ENCODE measurements at places on chromosomes 11 and 22. TPM values are rescaled to one million over a fixed set of nuclear protein-coding genes. Genes with fewer than 3 reads are reported as not detected.

DNA sequence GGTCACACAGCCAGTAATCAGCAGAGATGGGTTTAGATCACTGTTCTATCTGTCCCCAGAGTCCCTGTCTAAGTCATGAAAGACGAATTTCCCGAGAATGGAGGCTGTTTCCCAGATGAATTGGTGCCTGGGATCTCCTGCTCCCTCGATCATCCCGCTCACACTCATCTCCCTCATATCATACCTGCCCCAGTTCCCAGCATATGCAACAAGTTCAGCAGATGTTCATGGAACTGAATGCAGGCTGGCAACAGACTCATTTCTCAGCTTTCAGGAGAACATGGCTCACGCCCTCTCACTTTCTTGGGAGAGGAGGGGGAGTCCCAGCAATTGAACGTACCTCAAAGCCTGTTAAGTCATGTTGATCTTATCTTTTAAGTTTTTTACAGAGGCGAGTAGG lies 22.1 kb downstream of the CD6 start:
- no peak for DNase-seq

DNA sequence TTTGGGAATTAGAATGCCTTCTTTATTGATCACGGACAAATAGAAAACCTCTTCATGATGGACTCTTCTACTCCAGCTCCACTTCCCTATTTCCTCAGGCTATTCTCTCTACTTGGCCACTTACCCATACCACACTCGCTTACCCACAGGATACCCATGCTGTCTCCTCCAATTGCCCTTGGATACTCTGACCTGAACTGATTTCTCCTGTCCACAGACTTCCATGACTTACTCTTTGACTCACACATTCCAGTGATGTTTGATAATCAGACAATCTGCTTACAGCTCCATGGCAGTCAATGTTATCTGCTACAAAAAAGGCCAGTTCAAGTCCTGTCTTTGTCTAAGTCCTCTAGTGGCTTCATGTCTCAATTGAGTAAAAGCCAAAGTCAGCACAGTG lies 292.0 kb upstream of the CTSC start:
- DNase-seq = no peak

DNA sequence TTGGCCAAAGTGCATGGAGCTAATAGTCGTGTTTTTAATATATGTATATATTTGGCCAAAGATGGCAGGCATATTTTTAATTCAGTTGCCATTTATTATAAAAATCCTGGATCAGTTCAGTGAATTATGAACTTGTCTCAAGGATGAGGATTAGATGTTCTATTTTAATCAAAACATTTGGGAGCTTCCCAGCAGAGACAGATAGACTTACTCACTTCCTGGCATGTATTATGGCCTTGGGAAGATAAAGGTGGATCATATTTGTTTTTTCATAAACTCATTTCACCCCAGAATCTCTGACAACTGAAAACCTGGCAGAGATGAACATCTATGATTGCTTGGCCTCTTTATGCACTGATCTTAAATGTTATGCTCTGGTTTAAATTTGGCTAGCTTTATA lies 148.8 kb downstream of the NCAM1 start:
- DNase-seq = no peak

DNA sequence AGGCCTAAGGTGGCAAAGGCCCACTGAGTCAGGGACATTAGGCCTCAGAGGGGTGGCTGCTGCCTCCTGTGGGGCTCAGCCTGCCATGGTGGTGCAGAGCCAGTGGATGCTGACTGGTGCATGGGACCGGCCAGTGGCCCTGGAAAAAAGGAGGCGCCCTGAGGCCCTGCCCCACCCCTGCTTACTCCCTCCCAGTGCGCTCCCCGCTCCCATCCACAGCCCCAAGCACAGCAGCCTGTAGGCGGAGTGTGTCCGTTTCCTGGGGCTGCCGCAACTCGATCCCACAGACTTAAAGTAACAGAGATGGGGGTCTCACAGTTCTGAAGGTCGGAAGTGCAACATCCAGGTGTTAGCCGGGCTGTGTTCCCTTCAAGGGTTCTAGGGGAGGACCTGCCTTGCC lies 38.4 kb upstream of the FADD start:
- DNase-seq = no peak

DNA sequence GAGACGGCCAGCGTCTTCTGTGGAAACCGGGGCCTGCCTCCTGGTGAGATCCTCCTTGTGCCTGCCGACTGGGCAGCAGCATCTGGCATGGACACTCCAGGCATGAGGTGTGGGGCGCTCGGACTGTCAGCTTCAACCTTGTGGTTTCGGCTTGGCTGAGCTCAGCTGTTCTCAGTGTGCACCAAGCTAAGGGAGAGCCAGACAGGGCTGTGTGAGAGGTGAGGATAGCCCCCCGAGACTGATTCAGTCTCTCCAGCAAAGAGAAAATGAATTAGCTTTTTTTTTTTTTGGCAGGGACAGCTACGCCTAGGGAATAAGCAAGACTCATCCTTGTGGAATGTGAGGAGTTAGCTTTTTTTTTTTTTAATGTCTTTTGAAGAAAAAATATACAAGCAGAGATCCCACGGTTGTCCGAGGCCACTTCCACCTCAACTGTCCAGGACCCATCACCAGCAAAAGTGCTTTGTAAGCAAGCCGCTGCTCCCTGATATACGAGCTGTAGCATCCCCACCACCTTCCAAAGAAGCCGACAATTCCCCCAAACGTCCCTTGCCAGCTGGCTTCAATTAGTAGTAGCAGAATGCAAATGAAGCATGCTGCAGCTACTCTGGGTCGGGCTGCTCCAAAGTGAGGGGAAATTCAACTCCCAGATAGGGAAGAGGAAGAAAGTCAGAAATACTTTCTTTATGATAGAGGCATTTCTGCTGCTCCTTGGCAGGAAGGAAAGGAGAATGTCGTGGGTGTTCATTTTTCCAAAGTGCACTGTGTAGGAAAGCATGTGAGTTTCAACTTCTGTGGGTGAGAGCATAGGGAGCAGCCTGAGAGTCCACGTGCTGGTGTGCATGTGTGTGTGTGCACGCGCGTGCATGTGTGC lies 9.7 kb upstream of the THY1 start:
- no peak for DNase-seq

GRCh38 chr11:94873916-94874540 lies 99.3 kb downstream of the CWC15 start:
- DNase-seq = no peak

DNA sequence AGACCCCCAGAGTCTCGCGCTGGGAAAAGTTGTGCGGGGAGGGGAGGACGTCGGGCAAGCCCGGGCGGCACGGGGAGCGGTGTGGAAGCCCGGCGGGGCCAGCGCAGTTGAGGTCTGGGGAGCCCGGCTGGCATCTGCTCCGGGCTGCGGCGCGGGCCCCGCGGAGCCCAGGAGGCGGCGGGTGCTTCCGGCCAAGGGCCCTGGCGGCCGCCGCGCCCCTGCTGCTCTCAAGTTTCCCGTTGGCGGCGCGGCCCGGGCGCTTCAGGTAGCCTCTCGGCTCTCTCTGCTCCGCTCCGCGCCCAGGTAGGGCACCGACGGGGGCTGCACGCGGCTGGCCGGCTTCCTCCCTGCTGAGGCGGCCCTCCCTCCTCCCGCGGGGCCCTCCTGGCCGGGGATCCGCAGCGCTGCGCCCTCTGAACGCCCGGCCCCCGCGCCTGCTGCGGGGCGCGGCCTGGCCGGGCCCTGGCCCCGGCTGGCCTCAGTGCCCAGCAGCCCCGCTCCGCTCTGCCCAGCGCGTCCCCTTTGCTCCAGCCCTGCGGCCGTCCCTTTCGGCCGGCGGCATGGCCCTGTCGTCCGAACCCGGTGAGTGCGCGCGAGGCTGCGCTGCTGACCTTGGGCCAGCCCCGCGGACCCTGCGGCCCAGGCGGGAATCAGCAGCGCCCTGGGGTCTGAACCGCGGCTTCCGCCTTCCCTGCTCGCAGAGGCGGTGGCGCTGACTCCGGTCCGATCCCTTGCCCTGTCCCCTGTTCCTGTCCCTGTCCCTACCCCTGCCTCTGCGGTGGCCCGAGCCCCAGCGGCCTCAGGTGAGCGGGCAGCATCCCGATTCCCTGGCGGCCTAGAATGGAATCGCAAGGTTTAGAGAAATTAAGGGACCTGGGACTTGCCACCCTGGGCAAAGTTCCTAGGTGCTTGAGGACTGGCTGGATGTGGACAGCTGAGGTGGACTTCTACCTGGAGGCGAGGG lies 4.3 kb upstream of the AMPD3 start:
- no peak for DNase-seq

DNA sequence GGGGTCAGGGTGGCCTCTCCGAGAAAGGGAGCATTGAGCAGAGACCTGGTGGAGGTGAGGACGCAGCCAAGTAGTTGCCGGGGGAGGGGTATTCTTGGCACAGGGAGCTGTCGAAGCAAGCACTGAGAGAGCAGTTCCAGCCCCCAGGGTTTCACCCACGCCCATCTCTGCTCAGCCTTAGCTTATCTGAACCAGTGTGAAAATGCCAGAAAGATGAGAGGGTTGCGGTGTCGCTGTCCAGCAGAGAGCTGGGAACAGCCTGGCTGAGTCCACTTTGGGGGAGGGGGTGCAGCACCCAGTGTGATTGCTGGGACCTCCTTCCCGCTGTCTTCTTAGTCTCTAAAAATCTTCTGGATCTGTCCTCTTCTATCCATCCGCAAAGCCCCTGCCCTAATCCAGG lies 123.3 kb upstream of the TBCEL start:
- DNase-seq = no peak

DNA sequence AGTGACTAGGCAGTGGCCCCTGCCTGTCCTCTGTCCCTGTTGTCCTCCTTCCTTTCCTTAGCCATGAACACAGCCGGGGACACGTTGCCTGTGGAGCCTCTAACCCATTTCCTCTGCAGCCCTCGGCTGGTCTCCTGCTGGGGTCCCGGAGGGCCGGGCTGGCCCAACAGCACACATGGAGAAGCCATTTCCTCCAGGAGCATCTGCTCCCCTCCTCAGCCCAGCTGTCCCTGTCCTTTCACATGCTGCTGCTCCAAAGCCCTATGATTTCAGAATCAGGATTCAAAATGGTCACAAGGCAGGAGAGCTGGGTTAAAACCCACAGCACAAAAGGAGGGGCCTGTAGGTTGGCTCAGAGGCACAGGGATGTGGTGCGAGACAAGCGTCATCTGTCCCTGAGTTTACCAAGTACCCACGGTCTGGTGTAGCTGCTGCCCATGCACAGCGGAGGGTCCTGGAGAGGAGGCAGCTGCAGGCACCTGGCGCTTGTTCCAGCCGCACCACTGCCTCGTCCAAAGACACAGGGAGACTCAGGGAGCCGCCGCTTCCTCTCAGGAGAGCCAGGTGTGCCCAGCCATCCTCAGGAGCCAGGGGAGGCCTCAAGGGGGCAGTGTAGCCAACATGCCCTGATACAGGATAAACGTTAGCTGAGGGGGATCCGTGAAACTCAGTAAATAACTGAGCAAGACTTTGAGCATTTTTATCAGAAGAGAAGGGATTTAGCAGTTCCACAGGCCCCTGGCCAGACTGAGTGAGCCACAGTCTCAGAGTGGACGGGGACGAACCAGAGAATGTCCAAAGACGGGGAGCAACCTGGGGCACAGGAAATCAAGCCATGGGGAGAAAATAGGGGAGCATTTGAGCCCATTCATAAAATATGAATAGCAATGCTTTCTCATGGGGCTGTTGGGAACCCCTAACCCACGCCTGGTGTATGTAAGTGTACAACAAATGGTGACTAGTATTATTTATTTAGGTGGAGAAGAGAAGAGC lies 3.9 kb upstream of the VSIG10L2 start:
- no peak for DNase-seq

- DNase-seq = no peak
Measured at GRCh38 chr22:29230972-29231875, 25.5 kb downstream of the EMID1 start.

DNA sequence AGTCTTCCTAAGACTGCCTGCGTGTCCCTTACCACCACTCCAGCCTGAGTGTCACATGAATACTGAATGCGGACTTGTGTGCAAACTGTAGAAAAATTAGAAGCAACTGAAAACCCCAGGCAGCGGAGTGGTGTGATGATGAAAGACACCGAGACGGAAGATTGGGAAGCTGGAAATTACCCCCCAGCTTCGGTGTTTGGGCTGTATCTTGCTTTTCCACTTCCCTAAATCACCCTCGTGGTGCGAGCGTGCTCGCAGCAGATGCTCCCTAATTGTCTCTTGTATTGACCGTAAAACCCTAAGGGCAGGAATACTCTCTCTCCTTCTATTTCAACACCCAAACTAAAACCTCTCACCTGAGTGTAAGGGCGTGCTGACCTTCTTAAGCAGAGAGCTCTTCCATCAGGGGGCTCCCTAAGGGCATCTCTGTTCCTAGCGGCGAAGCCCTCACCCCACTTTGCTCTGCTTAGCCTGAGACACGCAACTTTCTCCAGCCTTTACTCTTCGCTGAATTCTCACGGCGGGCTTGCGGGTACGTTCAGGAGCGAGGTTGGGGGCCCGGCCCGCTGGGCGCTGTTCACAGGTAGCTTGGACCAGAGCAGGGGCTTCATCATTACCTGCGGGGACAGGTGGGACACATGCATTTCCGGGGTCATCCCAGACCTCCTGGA lies 62.4 kb downstream of the CRYBB2 start:
- no peak for DNase-seq

The CST6 gene
- polyA plus RNA-seq = not detected
